Activated CD4-positive, alpha-beta T cell treated with anti-CD3 and anti-CD28 coated beads, Interleukin-2, amount 50 U/mL, for 4 hours (primary cell): ENCODE measurements at places on chromosomes 6 and 20.

DNA sequence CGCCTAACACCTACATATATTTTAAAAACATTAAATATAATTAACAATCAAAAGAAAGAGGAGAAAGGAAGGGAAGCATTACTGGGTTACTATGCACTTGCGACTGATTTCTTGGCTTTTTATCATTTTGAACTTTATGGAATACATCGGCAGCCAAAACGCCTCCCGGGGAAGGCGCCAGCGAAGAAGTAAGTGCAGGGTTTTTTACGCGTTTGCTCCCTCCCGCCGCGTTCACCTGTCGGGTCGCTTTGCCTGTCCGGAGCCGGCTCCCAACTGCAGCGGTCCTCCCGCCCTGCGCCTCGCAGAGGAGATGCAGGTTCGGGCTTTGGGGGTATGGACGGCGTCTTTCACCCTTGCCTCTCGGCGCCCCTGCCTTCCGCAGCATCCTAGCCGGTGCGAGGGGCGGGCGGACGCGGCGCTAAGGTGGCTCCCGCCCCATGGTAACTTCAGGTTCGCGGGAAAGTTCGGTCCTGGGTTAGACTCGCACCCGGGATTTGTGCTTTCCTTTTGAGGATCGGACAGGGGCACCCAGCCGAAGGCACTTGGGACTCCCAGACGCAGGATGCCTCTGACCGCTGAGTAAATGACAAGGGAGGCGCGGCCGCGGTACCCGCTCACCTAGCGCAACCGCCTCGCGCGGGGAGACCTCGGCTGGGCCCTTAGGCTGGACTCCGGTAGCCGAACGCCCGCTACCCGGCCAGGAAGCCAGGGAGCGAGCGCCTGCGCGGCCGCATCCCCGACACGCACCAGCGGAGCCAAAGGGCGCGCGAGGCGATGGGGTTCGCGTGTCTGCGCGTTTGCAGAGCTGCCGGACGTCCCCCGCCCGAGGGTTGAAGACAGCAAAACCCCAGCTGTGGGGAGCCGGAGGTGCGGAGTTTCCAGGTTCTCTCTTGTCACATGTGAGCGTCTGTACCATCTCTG is 891 bp downstream of the RSPO3 start:
- DNase-seq: no peak

DNA sequence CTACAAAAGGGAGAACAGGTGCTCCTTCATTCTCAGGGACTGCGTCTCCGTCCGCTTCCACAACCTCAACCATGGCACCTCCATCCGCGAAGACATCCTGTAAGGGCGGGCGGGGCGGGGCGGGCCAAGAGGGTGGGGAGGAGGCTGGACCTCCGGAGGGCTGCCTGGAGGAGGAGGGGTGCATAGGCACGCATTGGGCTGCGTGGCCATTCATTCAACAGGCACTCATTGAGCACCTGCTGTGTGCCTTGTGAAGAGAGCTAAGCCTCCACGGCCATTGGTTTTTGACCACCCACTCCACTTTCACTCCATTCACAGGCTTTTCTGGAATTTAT is 435 bp downstream of the ZSWIM3 start:
- DNase-seq: no peak

GRCh38 chr20:52832151-52832774 is 139.9 kb upstream of the TSHZ2 start:
- no peak for DNase-seq

DNA sequence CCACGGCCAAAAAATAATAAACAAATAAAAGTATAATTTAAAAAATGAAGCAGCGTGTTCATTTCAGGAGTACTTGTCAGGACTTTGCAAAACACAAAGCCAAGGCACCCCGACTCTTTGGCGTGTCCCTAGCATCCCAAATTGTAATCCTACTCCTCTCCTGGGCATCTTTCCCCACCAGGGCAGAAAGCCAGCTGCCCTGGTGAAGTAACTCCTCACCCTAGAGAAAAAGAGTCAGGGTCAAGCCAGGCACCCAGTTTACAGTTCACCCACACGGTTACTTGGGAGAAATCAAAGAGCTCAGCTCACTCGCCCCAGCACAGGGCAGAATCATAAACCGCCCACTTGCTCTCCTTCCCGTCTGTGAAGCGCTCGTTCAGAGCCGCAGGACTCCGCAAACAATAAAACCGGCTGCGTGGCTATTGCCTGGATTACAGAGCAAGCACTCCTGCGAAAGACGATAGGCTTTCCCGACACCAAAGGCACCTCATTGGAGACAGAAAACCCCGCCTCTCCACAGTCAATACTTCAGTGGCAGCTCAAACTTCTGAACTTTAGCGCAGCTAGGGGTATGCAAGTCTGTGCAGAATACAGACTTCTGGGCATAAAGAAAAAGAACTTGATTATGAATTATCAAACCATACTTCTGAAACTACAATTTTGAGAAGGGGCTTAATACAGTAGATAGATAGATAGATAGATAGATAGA is 73.0 kb upstream of the NHSL1 start:
- DNase-seq: no peak

GRCh38 chr20:32040142-32040953 is 11.7 kb upstream of the HCK start:
- DNase-seq: no peak

DNA sequence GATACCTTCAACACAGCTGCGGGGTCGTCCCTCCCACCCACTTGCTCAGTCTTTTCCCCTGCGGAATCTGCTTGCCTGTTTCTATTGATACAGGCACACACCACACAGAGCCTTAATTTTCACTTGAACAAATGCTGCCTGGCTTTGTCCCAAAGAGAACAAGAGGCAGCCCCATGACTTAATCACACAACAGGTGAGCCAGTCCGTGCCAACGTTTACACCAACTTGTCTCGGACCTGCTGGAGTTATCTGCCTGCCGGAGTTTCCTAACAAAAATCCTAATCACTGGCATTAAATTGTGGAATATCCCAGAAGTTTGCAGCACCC is 186.8 kb upstream of the RREB1 start:
- DNase-seq: no peak

GRCh38 chr6:108941859-108942258 is 93.6 kb downstream of the ARMC2 start:
- no peak for DNase-seq

DNA sequence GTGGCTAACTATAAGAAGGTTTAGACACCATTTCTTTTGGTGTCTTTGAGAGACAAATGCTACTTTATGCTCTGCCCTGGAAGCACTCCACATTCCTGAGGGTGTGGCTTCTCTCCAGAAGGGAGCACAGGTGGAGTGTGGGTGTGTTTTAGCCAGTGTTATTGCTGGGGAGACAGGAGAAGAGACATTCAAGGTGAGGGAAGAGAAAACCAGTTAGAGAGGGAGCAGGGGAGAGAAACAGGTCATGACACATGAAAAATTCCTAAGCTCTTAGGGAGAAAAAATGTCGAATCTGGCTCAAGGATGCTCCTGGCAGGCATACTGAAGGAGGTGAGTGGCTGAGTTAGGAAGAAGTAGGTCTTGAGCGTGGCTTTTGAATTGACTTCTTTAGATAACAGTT is 292.8 kb downstream of the CLIC5 start:
- no peak for DNase-seq

DNA sequence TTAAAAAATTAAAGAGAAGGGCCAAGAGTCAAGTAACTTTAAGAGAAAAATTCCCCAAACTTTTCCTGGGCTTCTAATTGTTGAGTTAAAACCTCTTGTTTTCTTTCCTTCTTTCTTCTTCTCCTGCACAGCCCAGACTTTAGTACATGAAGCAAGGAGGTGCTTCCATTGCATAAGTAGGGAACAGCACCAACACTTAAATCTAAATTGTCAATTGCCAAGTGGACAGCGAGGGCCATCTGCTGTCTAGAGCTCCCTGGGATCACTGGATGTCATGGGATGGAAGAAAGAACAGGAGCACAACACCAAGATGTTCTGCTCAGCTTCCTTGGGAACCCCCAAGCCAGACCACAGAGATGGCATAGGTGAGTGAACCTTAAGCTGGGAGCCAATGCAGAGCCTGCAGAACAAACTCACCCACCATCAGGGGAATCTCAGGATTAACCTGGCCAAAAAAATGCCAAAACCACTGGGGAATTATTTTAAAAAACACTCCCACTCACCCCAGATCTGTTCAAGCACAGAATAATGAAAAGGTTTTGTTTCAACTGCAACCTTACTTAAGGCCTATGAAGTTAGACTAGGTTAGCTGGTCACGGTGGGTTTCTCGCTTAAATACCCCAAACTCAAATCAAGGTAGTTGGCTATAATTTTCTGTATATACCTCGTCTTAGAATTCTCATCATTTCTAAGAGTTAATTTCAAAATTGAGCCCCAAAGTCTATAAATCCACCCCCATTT is 67.8 kb downstream of the TNFRSF21 start:
- DNase-seq: no peak

GRCh38 chr6:163620670-163621330 is 206.3 kb downstream of the QKI start:
- no peak for DNase-seq

- no peak for DNase-seq
Observed at GRCh38 chr6:97275804-97276203, 7.2 kb downstream of the MMS22L start.

DNA sequence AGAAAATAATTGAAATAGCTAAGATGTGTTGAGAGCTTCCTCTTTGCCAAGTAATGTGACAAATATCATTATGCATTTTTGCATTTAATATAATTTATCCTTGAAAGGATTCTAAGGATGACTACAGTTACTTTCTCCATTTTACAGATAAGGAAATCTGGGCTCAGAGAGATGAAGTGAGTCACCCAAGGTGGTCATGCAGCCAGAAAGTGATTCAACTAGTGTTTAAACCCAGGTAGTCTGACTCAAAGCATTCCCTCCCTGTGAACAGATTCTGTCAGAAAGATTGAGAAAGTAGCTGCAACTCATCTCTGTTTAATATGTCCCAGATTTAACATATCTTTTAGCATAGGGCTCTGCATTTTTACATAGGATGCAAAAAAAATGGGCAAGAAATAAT is 28.1 kb downstream of the NRSN1 start:
- DNase-seq: no peak

- no peak for DNase-seq
Observed at GRCh38 chr20:54481442-54481841, 6.0 kb downstream of the DOK5 start.

GRCh38 chr6:112269114-112269513 is 14.7 kb upstream of the LAMA4 start:
- DNase-seq: no peak

DNA sequence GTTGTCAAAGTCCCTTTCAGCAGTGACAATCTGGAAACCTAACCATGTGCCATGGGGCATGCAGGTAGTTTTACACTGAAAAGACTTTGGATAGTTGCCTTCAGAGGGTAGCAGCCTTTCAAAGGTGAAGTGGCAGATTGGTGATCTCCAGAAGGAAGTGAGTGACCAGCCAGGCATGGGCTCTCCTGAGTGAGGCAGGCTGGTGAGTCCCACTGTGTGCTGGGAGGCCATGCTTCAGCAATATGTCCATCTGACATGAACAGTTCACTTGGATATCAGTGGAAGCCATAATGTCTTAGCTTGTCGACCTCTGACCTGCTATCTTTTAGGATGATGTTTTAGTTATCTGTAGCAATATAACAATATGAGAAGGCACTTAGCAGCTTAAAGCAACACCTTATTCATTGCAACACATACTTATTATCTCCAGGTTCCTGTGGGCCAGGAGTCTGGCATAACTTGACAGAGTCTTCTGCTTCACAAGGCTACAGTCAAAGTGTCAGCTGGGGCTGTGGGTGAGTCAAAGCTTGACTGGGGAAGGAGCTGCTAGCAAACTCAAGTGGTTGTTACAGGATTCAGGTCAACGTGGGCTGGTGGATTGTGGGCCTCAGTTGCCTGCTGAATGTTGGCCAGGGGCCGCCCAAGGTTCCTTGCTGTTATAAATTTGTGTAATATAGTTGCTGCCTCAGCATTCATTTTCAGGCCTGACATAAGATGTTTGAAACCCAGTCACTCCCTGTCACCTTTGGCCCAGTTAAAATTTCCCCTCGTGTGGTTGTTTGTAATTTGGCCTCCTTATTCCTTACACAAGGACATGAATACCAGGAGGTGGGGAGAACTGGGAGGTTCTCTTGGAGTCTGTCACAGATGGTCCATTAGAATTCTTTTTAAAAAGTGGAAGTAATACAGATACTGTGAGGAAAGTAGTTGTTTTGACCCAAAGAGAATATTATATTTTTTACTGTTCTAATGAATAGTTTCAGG is 100.2 kb downstream of the UST start:
- DNase-seq: no peak

DNA sequence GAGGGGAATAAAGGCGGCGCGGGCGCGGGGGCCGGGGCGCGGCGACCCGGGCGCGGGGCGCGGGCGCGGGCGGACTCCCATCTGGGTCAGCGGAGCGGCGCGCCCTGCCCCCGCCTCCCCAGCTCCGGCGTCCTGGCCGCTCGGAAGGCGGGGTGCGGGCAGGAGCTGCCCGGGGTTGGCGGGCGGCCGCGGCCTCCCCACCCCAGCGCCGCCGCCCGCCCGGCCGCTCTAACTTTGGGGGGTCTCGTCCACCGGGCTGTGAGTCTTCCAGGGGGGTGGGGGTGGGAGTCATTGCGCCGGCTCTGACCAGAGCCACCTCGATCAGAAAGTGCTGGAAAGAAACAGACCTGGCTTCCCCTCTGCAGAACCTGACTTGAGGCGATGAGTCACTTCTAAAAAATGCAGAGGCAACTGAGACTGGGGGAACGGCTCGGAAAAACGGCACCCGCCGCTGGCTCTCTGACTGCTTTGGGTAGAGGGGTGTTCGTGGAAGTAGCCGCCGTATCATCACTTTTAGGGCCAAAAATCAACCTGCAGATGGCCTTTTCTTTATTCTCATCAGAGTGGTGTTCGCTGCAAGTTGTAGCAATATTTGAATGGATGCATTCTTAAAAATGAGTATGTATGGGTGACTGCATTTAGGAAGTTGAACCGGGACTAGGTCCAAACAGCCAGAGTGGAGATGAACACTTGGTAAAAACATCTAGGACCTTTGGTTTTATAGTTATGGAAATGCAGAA is 667 bp downstream of the CAP2 start:
- DNase-seq: no peak

GRCh38 chr6:111832833-111833418 is 40.3 kb downstream of the FYN start:
- DNase-seq: no peak

DNA sequence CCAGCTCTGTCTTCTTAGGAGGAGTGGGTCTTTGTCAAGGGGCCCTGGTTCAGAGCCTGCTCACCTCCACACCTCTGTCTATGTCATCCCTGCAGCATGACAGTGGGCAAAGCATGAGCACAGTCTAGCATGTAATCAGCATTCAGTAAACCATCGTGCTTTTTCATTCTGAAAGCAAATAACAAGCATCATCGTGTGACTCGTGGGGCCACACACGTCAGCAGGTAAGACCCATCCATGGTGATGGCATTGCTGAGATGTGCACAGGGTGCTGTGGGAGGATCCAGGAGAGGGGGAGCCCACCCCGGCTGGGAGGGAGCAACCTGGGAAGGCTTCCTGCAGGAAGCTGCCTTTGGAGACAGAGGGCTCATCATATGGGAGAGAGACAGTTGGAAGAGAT is 106.7 kb downstream of the TMEM242 start:
- no peak for DNase-seq
